ENCODE measurements at places on chromosomes 4 and X. TPM values are rescaled to one million over a fixed set of nuclear protein-coding genes. Genes with fewer than 3 reads are reported as not detected.
A peak's percentile ranks its signal among the peaks of the same experiment; 100 is the strongest.

Gene FAM184B
- total RNA-seq, result not detected

Gene PAGE5
- not detected for total RNA-seq

Gene MTTP
- 0.14 TPM for total RNA-seq

DNA sequence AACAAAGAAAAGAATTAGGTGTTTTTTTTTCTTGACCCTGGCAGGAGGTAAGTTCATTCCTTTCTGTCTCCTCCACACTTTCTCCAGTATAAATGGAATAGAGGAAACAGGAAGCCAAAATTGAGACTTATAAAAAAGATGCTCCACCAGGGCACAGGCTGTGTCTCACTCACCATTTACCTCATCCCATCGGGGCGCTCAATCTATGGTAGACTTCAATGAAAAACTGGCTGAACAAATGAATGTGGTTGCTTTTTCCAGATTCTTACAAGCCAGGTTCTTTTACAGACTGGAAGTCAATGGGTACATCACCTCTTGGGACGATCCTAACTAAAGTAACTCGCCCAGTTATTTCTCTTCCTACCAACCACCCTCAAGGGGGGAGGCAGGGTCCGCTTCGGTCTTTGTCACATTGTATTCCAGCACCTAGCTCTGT, 685 bp downstream of the COMMD8 start:
- DNase-seq, result no peak

DNA sequence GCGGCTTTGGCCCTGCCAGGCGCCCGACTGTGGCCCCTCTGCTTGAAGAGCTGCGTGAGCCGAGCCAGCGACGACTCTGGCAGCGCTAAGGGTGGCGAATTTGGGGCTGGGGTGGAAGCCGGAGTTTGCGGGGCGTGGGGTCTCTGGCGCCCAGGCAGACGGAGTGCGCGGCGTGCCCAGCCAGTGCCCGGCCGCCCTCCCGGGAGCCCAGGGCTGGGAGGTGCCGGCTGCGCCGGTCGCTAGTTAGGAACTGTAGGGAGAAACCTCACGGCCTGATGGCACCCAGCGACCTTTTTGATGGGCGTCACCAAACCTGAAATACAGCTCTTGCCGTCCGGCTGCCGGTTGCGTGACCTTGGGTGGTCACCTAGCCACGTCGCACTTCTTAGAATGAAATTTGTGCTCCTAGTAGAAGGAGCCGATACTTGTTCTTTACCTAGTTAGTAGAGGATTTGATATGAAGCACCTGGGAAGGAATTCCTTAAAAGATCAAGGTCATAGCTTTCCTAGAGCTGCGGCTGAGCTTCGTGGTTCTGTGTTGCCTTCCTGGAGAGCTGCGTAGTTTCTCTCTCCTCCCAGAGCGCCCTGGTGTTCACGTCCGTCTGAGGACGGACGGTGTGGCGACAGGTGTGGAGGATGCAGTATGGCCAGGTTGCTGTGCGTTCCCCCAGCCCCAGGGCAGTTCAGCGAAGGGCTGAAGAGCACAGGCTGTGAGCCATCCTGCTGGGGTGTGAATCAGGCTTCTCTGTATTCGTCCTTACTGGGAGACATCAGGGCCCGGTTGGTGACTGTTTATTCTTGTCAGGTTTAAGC, 680 bp downstream of the MAEA start:
- DNase-seq, result peak; percentile 55

GRCh38 chr4:183508697-183509335, 4.0 kb downstream of the ING2 start:
- DNase-seq, result no peak

- DNase-seq, result no peak
These were observed 41.8 kb downstream of the PHEX start for GRCh38 chrX:22073928-22074327.

Data from H7 (cell line).